Stimulated activated CD8-positive, alpha-beta memory T cell treated with anti-CD3 and anti-CD28 coated beads, Interleukin-15, amount 100 ng/mL, for 1 hour (primary cell): ENCODE measurements at places on chromosomes 1 and 21.

DNA sequence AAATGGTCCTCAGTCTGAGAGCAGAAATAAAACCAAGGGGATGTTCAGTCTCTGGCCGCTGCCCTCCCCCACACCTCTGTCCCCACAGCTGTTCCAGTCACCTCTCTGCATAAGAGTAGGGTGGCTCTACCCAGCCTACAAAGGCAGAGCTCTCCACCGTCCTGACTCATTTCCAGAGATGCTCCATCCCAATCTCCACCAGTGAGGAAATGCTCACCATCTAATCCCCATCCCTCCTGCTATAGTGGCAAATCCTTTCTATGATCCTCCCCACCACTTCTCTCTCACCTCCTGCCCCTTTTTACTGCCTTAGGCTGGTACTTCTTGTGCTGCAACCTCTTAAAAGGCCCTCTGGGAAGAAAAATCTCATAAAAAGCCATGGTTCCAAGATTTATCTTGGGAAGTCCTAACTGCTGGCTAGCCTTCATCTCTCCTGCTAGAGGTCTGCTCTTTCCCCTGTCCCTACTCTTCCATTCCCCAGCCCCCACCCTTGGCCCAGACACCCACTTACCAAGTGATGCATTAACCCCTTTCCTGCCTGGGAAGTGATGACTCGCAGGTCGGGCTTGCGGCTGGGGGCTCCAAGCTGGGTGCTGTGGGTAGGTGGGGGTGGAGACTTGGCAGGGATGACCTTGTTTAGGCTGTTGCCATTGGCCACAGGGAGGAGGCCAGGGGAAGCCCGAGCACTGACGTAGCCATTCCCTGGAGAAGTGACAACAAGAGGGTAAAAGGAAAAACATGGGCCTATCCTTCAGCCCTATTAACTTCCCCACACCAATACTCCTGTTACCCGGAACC, 23.9 kb downstream of the MEF2D start:
- no peak for DNase-seq

DNA sequence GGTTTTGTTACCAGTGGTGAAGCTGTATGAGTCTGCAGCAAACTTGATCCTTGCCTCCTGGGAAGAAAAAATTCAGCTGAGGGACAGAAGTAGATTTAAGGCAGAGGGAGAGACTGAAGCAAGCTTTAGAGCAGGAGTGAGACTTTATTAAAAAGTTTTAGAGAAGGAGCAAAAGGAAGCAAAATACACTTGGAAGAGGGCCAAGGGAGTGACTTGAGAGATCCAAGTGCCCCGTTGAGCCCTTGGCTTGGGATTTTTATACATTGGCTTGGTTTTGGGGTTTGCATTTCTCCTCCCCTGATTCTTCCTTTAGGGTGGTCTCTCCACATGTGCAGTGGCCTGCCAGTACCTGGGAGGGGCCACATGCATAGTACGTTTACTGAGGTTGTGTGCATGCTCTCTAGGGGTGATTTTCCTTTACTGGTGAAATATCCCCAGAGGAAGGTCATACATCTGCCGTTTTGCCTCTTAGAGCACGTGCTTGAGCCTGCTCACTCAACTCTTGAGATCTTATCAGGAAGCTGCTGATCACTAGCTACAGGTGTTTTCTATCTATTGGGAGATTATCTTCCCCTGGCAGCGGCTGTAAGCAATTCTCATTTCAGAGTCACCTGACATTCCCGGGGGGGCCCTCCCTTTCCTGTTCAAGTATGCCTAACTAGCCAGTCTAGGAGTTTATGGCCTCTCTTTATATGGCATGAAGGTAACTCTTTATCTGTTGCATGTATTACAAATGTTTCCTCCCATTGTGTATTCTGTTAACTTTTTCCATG, 20.3 kb downstream of the FASLG start:
- no peak for DNase-seq

DNA sequence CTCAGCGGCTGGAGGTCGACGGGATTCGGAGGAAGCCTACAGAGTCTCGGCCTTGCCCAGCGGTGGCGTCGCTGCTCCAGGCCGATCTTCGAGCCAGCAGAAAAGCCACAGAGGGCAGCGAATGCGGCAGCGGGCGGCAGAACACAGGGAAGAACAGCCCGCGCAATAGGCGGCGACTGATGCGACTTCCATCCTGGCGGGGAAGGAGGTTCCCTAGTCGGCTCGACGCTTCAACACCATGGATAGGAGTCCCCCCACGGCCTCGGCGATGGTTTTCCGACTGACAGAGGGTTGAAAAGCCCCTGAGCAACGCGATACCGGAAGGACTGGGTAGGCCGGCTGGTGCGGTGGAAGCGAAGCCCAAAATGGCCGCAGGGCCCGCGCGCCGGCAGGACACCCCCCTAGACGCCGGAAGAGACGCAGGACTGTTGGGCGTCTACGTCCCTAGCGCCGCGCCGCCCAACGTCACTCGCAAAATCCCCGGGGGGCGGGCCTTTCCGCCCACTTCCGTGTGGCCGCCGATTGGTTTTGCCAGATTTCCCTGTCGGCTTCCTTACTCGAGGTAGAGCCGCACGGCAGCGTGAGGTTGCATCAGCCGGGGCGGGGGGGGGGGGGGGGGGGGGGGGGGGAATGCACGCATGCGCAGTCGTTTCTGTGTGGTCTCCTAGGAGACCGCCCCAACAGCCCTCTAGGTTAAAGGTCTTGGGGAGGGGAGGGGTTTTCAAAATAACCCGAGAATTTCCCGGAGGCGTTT, at the start of gene PPP1R15B:
Gene PPP1R15B, minus strand, starts transcription at position 367 of the 754 bp plus-strand sequence. CDS start 406 bp downstream, outside the sequence.
- DNase-seq: peak; percentile 94

GRCh38 chr1:28456078-28456477, 49.8 kb upstream of the RCC1 start:
- DNase-seq: no peak

DNA sequence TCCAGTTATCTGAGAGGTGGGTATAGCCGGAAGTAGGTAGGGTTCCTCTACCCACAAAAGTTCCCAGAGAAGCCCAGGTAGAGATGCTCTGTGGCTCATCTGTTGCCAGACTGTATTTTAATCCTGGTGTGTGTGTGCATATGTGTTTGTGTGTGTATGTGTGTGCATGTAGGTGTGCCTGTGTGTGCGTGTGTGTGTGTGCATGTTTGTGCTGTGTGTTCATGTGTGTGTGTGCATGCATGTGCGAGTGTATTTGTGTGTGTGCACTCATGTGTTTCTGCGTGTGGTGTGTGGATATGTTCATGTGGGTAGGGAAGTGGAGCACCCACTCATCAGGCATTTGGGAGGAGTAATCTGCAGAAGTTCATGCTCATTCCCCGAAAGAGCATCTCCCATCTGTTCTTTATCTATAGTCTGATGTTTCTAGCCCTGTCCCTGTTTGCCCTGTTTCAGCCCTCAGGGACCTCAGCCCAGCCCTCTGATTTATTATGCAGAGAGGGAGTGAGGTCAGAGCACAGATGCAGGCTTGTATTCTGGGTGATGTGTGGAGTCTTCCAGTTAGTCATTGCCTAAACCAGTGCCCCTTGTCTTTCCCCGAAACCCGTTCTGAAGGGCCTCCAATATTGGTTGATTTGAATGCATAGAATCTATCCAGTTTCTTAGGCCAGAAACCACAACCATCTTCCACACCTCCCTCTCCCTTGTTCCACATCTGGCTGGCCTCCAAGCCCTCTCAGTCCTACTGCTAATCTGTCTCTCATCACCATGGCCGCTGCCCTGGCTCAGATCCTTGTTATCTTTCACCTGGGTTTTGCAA, 69.1 kb downstream of the DISC1 start:
- DNase-seq: no peak

DNA sequence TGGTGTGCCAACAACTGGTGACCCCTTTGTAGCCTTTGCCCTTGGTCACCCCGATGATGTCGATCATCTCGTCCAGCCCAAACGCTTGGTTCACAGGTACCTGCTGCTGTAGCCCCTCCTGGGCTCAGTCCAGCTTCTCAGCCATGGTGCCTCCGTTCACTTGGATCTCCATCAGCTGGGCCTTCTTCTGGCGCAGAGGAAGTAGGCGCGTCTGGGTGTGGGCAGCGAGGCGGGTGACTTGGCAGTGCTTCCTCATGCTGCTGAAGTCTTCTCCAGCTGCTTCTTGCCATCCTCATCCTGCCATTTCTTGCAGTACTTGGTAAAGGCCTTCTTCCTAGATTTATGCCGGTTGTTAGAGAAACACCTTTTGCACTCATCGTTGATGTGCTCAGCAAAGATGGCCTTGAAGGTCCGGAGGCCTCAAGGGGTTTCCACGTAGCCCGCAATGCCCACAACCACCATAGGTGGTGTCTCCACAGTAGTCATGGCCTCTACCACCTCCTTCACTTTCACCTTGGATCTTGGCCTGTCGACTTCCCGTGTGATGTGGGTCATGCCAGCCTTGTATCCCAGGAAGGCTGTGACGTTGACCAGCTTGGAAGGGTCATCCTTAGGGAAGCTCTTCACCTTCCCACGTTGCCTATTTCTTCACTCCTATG, 13.0 kb downstream of the DOP1B start:
- no peak for DNase-seq

DNA sequence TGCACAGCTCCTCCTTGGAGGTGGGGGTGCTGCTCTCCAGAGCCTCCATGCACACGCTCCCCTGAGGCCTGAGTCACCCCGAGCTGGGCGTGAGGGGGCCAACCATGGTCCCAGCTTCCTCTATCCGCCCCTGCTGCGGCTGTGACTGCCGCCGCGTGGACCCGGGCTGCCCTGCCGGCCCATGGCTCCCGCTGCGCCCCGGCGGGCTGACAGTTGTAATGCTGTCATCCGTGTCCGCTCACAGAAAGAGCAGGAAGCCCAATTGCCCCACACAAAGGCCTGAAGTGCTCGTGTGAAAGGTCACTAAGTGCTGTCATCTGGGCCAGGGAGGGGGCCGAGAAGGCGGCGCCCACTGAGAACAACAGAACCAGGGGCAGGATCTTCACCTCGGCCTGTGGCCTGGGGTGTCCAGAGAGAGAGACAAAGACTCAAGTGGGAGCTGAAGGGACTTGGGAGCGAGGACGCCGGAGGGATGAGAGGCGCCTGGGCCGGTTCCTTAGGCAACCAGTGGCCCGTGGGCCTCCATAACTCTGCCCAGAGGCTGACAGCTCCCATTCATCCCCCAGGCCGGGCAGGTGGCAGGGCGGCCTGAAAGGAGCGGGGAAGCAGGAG, 31.5 kb downstream of the OLIG1 start:
- no peak for DNase-seq

GRCh38 chr1:29624320-29625083, 388.2 kb downstream of the PTPRU start:
- DNase-seq: no peak

GRCh38 chr1:203122159-203122558, 5.4 kb upstream of the ADORA1 start:
- DNase-seq: no peak

- DNase-seq: no peak
Measured at GRCh38 chr1:173568483-173568882, 34.4 kb downstream of the SLC9C2 start.

DNA sequence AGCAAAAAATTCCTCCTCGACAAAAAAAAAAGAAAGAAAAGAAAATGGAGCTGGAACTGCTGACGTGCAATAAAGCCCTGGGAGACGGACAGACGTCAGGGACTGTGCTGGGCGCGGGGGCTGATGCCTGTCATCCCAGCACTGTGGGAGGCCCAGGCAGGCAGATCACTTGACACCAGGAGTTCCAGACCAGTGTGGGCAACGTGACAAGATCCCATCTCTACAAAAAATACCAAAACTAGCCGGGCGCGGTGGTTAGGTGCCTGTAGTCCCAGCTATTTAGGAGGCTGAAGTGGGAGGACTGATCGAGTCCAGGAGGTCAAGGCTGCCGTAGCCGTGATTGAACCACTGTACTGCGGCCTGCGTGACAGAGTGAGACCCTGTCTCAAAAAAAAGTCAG, 3.6 kb upstream of the ANKRD65 start:
- no peak for DNase-seq

DNA sequence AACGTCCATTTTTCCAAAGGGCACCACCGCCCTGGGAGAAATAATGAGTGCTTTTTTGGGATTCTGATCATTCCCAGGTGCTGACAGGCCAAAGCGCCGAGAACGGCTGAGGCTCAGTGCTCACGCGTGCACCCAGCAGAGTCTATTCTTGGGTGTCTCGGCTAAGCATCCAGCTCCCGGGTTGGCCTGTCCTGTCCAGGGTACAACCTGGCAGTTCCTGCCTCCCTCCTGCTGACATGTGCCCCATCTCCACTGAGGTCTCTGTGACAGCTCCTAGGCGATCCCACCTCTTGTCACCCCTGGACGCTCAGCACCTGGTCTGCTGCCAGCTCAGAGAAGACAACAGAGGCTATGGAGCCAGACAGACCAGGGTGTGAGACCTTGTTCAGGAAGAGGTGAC, 684.5 kb downstream of the PTPRU start:
- DNase-seq: no peak

DNA sequence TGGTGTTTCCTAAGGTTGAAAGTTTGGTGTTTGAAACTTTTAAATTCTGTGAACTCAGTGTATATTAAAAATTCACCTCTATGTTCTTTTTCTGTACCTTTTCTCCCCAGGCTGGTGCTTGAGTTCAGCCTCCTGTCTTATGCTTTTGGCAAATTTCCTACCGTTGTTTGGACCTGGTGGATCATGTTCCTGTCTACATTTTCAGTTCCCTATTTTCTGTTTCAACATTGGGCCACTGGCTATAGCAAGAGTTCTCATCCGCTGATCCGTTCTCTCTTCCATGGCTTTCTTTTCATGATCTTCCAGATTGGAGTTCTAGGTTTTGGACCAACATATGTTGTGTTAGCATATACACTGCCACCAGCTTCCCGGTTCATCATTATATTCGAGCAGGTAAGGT, 24.9 kb upstream of the AXDND1 start:
- DNase-seq: no peak

- no peak for DNase-seq
Measured at GRCh38 chr1:203148127-203148526, 20.6 kb downstream of the ADORA1 start.

- no peak for DNase-seq
Measured at GRCh38 chr21:33991133-33991532, 75.5 kb upstream of the ATP5PO start.

DNA sequence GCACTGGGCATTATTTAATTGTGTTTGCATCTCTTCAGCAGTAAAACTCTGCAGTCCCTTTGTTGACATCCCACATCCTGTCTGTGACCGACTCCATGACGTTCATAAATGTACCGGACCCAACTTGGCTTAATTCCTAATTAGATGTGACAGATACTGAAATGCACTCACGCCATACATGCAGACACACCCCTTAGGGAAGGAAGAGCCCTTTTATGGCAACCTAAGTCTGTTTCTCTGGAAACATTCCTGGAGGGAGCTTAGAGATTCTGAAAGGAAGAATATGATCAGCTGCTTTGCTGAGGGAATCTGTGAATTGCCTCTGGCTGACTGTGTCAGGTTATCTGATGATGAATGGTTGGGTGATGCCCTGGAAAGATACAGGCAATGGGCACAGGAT, 33.4 kb downstream of the ADAMTS5 start:
- DNase-seq: no peak

GRCh38 chr1:219381396-219381795, 207.7 kb downstream of the LYPLAL1 start:
- DNase-seq: no peak
